Stimulated activated CD8-positive, alpha-beta memory T cell treated with anti-CD3 and anti-CD28 coated beads, Interleukin-4, amount 100 ng/mL, for 1 hour (primary cell): ENCODE measurements at places on chromosomes 13 and 19.

DNA sequence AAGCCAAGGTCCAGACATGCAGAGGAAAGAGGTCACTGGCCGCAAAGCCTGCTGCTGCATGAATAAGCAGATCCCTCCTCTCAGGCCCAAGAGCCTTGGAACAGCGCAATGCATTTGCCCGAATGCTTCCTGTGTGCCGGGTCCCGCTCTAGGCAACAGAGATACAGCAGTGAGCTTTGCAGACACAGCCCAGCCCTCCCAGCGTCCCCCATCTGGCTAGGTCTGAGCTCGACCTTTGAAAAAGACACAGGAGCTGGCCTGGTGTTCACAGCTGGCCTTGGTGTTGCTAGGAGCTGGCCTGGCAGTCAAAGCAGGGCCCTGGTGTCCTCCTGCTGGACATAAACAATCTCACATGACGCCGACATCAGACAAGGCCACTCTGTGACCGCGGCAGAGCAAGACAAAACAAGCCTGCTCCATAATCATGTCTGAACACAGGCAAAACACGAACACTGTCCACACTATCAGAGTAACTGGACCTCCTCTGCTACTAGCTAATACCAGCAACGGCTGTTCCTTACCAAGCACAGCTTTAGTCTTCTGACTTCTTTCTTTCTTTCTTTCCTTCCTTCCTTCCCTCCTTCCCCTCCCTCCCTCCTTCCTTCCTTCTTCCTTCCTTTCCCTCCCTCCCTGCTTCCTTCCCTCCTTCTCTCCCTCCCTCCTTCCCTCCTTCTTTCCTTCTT lies 5.7 kb upstream of the PEX11G start:
- no peak for DNase-seq

DNA sequence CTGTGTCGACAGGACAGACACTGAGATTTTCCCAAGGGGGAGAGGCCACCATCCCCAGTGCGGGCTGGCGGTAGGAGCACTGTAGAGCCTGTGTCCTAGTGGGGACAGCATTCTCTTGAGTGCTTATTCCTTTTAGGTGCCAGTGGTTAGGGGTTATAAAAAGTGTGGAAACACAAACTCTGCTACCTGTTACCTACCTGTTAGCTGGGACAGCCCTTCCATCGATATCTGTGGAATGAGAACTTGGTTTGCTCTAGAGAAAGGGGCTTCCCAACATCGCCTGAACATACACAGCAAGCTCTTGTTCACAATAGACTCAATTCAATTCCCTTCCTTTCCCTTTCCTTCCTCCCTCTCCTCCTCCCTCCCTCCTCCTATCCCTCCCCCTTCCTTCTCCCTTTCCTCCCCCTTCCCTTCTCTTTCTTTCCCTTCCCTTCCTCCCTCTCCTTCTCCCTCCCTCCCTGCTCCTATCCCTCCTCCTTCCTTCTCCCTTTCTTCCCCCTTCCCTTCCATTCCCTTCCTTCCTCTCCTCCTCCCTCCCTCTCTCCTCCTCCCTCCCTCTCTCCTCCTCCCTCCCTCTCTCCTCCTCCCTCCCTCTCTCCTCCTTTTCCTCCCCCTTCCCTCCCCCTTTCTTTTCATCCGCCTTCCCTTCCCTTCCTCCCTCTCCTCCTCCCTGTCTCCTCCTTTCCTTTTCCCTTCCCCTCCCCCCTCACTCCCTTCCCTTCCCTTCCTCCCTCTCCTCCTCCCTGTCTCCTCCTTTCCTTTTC lies 188.5 kb downstream of the URI1 start:
- DNase-seq = no peak

GRCh38 chr13:39955560-39955959 lies 300.1 kb downstream of the COG6 start:
- DNase-seq = no peak

GRCh38 chr13:71516521-71516920 lies 350.5 kb downstream of the DACH1 start:
- no peak for DNase-seq

DNA sequence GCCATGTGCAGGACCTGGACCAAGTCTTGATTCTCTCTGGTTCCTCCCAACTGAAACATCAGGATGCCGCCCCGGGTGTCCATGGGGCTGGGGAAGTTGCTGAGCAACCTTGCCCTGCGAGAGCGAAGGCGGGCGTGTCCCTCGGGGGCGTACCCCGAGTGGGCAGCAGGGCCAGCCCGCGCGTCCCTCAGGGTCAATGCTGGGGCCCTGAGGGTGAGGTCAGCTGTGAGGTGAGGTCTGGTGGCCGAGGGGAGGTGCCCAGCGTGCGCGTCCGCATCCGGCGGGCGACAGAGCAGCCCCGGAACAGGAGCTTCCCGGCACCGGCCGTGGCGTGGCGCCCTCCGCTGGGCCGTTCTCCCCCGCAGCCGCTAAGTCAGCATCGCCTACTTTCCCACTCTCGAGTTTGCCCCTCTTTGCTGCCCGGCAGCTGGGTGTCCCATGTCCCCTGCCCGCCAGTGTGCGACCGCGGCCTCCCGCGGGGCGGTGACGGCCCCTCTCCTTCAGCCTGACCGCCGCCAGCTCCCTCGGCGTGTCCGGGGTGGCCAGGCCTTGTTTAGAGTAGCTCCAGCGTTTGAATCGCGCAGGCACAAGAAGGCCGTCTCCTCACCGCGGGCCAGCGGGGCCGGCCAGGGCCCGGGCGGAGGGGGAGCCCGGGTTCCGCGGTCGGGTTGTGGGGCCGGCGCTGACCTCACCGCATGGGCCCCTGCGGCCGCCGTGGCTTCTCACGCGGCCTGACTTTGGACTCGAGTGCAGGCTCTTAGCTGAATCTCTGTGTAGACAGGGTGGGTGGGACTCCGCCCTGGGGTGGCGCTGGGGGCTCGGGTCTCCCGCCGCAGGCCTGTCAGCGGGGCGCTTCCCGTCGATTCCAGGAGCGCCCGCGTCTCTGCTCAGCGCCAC lies 33.0 kb downstream of the GJA3 start:
- DNase-seq = peak; percentile 19

- no peak for DNase-seq
Measured at GRCh38 chr13:105471673-105472072, 1063.8 kb downstream of the EFNB2 start.

GRCh38 chr13:36445891-36446351 lies 13.6 kb downstream of the CCNA1 start:
- no peak for DNase-seq

GRCh38 chr13:20148501-20149183 lies 12.2 kb downstream of the GJA3 start:
- no peak for DNase-seq

DNA sequence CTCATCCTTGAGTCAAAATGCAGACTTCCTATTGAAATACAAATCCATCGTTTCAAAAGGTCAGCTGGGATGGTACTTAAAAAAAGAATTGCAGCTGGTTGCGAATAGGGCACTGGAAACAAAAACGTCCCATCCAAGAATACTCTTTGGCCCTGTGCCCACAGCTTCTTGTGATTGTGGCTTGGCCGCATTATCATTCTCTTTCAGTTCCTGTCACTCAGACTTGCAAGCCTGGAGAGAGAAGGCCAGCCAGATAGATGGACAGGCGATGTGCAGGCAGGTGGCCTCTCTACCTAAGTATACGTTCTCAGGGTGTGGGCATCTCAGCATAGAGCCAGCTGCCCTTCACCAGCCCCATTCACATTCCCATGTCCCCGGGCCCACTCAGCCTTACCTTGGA lies 208.5 kb upstream of the ZNF536 start:
- no peak for DNase-seq

DNA sequence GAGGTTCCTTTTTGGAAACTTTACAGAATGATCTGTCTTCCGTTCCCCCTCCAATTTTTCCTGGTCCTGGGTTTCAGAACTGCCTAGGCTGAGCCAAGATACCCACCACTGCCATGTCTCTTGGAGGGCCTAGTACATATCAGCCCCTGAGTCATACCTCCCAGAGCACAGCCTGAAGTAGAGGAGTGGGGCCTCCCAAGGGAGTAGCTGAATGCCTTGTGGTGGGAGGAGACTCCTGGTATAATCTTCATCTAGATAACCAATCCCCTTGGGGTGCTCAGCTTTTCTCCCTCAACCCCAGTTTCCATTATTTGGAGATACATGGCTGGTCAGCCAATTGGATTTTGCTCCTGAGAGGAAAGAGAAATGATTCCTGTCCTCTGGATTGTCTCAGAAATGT lies 30.3 kb downstream of the ZNF763 start:
- no peak for DNase-seq

DNA sequence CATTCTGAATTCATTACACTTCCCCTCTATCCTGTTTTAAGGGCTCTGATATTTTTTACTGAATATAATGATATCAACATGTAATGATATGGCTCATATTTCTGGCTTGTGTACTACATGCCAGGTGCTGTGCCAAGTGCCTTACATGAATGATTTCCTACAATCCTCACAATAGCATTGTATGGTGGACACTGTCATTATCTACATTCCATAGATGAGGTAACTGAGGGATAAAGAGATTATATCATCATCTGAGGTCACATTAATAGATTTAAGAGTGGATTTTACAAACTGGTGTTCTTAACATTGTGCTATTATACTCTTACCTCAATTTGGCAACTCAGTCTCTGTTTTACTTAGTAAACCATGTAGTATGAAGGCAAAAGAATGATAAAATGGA lies 502.0 kb downstream of the LIG4 start:
- no peak for DNase-seq

GRCh38 chr13:20131057-20131832 lies 29.6 kb downstream of the GJA3 start:
- DNase-seq = no peak
